ENCODE measurements at places on chromosomes 16 and 17.
A peak's percentile ranks its signal among the peaks of the same experiment; 100 is the strongest.

DNA sequence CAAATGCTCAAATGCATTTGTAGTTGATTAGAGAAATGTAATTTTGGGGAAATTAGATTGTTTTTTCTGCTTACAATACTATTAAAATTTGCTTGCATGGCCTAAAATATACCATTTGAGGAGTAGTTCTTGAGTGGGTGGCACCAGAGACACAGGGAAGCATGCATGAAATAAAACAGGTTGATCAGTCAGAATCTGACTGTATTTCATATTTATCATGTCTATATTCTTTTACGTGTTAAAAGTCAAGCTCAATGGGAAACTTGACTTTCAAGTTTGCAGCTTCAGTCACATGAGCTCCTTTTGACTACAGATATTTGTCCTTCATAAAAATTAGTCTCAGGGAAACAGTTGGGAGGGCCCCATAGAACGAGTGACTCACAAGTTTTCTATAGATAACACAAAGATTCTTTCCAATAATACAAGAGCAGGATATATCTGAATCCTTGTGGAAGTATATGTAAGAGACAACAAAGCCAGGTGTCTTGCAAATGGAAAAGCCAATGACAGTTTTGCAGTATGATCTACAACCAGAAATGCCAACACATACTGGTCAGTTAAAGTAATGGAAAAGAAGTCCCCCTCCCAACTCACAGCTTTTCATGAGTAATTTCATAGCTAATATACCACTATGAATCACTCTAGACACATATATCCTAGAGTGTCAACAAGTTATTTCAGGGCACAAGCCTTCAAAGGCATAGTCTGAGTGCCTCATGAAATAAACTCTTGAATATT, 42.2 kb upstream of the CORO6 start:
- DNase-seq, result no peak

DNA sequence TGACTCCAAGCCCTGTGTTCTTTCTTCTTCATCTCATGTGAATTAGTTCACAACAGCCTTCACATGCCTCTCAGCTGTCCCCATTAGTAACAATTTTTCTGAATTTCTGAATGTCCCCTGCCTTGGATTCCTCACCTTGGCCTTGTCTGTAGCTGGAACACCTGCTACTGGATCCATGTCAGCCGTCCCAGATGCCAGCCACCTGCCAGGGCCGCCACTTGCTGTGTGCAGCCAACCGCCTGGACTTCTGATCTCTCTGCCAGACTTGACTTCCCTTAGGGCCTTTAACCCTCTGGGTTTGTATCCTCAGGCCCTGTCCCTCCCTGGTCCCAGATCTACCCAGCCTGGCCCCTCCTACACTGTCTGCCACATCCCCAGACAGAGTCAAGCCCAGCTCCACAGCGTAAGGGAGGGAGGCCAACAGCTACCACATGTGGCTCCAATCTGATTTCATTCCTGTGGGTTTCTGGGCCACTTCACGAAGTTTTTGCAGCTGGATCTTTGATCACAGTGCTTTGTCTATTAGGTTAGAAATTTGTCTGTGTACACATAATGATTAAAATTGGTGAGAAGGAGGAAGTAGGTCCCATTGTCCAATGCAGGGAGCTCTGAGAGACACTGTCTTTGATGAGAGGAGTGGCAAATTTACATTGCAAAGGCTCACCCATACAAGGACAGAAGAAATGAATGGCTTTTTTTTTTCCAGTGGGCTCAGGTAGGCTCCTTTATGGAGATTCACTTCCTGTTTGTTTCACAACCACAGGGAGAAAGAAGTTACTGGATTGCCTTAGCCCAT, 15.3 kb downstream of the MPP2 start:
- no peak for DNase-seq

GRCh38 chr17:81420769-81421462, 25.7 kb downstream of the BAHCC1 start:
- DNase-seq, result no peak

GRCh38 chr17:38751808-38752307, 683 bp upstream of the PSMB3 start:
- DNase-seq, result no peak

DNA sequence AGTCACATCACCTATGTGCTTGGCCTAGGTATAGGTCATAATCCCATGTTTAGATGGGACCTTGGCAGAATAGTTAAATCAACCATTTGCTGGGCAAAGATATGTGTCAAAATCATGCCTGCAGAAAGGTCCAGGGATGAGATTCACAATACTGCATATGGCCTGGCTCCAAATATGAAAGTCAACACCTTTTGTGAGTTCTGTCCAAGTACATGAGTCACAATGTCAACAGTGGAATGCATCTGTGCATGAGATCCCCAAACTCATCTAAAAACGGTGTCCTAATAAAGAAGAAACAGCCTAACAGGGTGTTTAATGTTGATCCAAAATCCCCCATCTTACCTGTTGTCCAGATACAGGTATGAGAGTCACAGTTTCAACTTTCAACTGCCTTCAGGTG, 1847.5 kb downstream of the TP53TG3F start:
- DNase-seq, result no peak

GRCh38 chr17:76820039-76820438, 48.2 kb upstream of the MGAT5B start:
- peak; percentile 91 for DNase-seq

GRCh38 chr16:15604460-15605440, 38.2 kb downstream of the MARF1 start:
- no peak for DNase-seq

Measured in NCI-H1436 treated with DMSO at 0.1 percent for 48 hours (cell line).